Chondrocyte (in vitro differentiated cells): ENCODE measurements at places on chromosomes 12 and 14.

DNA sequence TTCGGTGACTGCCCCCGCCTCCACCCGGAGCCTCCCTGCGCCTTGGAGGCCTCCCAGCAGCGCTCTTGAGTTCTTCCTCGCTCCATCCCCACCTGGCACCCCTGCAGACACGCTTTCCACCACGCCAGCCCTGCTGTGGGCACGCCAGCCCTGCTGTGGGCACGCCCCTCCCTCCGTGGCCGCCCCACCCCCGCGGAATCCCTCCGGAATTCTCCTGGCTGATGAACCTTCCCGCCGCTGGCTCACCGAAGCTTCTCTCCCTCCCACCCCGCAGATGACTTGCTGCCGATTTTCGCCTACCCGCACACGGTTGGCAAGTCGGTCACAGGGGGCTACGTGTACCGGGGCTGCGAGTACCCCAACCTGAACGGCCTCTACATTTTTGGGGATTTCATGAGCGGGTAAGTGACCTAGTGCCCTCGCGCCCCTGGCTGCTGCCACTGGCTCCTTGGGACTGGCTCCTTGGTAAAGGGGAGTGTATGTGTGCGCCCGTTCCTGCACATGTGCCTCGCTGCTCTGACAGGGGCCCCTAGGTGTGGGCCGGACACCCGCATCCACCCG is 15.2 kb downstream of the HHIPL1 start:
- no peak for DNase-seq

DNA sequence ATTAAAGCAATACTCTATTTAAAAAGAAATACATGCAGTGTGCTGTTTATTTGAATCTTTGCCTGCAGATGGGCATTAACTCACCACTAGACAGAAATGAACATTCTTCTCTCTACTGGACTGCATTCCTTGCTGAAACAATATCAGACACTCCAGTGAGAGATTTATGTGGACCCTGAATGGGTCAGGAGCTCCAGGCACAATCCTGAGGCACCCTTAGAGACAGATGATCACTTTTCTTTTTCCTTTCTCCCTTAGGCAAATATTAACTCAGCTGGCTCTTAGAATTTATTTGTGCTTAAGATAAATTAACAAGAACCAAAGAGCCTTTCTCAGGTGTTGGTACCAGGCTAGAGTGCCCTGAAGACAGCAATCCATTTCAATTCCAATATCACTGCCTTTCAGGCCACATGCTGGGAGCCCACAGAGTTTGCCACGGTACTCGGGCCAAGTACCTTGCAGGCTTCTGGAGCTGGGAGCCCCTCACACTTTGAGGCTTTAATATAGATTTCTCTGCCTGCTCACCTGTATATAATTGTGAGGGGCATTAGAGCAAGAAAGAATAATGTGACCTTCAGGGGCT is 173.0 kb downstream of the EMP1 start:
- DNase-seq: no peak

DNA sequence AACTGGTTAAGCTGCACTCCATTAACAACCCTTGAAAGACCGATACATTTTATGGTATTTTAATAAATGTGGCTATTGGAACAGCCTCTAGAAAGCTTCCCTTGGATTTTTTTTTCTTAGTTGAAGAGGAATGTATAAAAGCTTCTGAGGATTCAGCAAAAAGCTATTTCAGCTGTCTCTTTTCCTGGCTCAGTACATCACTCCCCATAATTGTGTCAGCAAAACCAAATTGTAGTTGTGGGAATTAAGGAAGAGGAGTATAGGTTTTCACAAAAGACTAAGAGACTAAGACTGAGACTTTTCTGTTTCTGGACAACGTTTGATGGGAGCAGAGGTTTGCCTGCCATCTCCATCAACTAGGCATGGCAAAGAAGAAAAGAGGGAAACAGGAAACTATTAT is 106.5 kb downstream of the C12orf50 start:
- no peak for DNase-seq

- DNase-seq: no peak
These were observed 151.7 kb downstream of the RPAP3 start for GRCh38 chr12:47554046-47554653.

DNA sequence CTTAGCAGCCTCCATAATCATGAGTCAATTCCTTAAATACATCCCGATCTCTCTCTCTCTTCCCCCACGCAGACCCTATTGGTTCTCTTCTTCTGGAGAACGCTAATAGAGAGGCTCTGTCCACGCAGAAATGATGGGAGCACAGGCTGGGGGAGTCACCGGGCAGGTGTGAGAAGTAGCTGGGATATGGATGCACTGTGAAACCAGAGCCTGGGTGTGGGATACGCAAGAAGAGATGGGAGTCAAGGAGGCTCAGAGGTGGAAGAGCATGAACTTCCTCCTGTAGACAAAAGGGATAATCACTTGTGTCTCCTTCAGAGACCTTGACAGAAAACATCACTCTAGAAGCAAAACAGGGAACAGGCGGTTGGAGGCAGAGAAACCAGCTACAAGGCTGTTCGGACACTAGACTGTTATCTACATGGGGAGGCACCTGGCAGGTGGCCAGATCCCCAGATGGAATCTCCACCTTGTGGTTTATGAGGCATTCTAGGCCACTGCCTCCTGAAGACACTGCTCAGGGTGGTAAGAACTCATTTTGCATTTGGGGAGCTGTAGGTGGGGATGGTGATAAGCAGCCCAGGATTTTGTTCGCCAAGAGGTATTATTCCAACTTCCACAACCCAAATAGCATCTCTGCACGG is 7.2 kb upstream of the SELPLG start:
- no peak for DNase-seq

DNA sequence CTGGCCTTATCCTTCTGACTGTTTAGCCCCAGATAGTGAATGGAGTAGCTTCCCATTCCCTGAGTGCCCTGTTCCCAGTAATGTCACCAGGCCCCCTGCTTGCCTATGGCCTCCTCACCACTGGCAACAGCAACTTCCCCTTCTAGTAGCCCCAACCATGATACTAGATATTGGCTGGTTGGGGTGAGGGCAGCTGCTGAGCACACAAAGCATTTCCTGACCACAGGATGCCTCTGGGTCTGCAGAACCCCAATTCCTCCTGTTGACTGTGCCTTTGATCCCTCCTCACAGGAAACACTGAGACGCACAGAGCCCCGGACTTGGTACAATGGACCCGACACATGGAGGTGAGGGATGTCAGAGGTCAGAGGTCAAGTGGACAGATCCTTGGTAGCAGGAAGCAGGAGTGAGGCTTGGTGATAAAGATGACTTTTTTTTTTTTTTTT is 597 bp downstream of the SOAT2 start:
- no peak for DNase-seq

- DNase-seq: no peak
These were observed 148.6 kb downstream of the ANO4 start for GRCh38 chr12:100942984-100943749.

DNA sequence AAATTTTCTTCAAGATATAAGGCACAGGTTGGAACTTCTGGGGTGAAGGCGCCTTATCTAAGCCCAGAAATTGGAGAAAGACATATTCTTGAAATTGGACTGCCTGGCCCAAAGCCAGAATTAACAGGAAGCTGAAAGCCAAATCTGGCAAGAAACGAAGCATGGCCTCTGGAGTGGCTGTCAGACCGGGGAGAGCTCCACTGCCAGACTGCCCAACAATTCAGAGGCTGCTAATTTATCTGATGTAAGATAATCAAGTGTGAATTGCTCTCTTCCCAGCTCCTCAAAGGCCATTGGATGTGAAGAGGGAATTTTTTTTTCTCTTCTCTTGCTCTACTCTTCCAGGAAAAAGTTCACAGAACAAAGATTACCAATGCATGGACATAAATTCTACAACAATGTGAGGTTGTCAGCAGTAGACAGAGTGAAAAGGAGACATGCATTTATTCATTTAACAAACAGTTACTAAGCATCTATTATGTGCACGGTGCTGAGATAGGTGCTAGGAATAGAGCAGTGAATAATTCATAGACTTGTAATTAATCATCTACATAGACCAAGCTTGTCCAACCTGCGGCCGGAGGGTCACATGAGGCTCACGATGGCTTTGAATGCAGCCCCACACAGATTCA is at the start of gene GDF3:
TSS of gene GDF3 (minus strand) at position 210 of the 632 bp plus-strand sequence. CDS start at position 163, 47 bp downstream.
- no peak for DNase-seq

DNA sequence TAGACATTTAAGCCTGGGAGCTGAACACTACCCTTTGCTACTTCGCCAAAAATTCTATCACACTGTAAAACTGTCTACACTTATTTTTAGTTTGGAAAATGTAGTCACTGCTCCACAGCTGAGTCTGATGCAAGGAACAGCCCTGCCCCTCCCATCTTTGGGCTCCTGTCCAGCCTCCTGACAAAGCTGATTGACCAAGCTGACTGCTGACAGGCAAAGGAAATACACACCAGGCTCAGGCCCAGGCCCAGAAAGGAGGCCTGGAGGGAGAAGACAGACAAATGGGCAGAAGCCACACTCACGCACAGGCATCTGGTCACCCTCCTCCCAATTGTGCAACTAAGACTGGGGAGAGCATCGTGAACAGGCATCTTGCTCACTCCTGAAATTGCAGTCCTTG is 55.3 kb downstream of the ISCA2 start:
- DNase-seq: no peak

- DNase-seq: no peak
These were observed 27.5 kb downstream of the RAP1B start for GRCh38 chr12:68638171-68638570.

DNA sequence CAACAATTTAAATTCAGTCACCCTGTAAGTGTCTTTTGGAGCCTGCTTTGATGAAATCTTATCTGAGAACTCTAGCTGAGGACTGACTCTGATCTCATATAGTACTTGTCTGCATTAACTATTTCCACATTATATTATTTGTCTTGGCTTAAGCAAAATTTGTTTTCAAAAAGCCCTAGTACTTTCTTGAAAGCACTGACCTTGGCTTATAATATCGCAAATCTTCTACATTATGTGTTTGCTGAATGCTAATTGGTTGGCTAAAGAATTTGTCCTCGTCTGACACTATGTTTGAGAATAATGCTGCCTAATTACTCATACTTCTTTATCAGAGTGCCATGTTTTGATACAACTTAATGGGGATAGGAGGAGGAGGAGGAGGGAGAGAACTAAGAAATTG is 46.9 kb upstream of the FLRT2 start:
- no peak for DNase-seq

DNA sequence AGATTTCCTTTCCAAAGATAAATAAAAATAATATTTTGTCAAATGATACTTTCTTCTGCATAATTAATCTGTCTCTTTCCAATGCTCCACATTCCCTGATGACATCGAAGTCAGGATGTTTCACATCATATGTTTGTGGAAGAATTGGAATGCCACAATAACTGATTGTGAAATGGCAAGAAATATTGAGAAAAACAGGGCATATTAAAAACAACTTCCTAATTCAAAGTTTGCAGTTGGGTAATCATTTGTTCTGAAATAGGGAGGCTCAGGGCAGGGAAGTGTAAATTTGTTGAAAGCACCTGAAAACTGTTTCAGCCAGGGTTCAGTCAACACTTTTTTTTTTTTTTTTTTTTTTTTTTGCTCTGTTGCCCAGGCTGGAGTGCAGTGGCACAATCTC is 50.7 kb downstream of the BCAT1 start:
- DNase-seq: no peak

DNA sequence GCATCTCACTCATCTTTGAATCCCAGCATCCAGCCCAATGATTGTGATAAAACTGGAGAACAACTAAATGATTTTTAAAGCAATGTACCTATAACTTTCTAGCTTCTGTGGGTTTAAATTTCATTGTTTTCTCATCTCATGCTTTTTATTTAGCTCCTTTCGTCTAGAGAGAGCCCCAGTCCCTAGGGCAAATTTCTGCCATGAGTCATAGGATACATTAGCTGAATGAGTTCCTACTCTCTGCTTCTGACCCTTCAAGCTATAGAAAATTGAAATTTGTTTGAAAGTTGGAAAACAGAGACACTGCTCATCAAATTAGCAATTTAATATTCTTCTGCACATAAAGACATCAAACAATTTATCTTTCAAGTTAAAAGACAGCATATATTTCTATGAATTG is 113.9 kb downstream of the KIF21A start:
- DNase-seq: no peak

DNA sequence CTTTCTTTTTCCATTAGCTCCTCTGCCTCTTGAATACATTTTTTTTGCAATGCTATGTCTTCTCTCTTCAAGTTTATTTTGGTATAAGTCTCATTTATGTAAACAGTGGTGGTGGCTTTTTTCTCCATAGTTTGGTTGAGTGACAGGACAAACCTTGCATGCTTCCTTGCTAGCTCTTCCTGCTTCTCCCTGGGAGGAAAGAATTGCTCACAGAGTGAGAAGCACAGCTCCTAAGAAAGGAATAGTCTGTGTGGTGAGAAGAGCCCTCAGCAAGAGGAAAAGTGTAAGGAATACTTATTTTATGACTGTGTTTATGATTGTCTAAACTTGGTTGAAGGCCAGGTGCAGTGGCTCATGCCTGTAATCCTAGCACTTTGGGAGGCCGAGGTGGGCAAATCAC is 11.5 kb downstream of the CCDC175 start:
- DNase-seq: no peak

DNA sequence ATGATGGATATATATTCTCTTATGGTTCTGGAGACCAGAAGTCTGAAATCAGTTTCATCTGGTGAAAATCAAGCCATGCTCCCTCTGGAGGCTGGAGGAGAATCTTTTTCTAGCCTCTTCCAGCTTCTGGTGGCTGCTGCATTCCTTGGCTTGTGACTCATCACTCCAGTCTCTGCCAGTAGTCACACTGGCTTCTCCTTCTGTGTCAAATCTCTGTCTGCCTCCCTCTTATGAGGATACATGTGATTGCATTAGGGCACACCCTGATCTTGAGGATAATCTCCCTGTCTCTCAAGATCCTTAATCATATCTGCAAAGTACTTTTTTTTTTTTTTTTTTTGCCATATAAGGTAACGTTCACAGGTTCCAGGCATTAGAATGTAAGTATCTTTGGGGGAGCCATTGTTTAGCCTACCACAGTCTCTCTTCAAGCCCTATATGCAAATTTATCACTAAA is 17.7 kb downstream of the DNAL1 start:
- no peak for DNase-seq
